ENCODE measurements at places on chromosomes 5 and 9.

GRCh38 chr5:35242702-35243258, 12.5 kb upstream of the PRLR start:
- DNase-seq = no peak

DNA sequence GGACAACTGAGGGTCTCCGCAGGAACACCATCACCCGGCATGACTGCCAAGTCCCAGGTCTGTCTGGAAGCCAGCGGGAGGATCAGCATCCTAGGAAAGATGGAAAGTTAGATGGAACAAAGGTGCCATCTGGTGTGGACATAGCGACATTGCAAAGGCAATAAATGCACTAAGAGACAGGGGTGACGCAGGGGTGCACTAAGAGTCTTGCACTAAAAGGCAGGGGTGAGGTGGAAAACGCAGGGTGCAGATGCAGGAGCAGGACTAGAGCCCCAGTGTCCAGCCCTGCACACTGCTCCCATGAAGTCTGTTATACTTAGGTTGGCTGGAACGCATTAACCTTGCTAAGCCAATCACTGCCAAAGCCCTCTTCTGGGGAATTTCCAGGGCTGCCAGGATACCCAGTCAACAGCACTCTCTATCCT, 15.5 kb downstream of the ATOX1 start:
- DNase-seq = peak; percentile 70

DNA sequence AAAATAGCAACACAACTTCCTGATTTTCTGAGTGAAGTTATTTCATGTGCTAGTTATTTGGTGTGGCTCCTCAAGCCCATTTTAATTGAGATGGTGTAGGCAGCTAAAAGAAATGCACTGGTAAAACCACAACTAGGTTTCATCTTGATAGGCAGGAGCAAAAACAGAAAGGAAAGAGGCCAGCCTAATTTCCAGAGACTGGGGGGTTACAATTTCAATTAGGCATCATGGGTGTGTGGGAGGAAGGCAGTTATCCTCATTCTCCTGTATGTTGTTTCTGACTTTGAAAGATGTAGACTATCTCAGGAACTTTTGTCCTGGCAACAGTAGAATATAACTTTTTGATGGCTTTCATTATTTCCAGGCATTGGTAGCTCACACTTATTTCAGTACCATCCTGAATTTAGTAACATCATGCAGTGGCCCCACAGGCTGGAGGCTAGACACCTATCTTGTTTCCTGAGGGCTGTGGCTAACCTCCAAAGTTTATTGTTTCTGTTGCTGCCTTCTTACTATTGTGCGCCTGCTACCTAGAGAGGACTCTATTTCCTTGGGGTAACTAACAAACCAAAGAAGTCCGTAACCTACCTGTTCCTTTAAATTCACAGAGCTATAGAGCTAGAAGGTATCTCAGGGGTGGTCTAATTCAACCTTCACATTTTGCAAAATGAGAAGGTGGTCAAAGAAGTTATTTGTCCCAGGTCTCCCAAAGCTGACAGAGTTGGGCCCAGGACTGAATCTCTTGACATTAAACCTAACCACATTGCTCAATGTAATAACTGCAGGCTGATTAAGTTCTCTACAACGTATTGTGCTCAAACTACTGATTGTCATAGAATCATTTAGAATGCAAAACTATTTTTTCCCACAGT, 42.4 kb downstream of the FYB1 start:
- DNase-seq = no peak

GRCh38 chr5:142837081-142837725, 67.0 kb downstream of the ARHGAP26 start:
- no peak for DNase-seq

DNA sequence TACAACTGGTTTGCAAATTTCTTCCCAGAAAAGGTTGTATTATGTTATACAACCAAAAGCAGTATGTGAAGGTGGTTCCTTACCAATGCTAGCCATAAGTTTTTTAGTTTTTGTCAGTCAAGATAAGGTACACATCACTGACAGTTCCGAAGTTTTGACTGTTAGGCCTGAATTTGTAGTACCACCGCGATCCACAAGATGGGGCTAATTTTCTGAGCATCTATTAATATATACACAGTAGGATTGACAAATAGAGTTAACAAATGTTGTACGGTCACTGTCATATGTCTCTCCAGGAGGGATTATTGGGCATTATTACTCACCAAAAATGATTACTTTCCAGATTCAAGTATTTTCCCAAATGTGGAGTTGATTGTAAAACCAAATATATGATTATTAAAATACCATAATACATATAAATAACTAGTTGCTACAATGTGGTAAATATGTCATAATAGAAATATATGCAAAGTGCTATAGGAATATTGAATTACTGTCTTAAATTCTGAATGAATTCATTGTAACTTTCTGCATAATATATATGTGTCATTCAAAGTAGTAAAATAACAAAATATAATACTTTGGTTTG, 28.4 kb upstream of the LRRC19 start:
- peak; percentile 56 for DNase-seq

GRCh38 chr5:67267512-67268216, 71.1 kb upstream of the CD180 start:
- DNase-seq = peak; percentile 60

DNA sequence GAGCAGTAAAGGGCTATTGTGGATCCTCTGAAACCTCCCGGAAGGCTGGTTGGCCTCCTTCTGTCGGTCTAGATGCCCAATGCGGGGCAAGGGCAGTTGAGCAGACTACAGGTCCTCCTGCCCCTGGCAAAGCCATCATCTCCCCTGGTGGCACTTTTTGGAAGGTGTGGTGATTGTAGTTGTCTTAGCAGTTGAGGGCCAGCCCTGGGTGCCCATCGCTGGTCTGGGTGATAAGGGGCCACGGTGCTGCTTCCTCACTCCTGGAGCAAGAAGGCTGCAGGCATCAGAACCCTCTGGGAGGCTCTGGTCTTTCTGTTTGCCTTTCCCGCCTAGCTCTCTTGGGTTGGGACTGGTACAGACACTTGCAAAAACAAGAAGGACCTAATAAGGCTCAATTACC, 63.8 kb downstream of the CYSTM1 start:
- DNase-seq = no peak

DNA sequence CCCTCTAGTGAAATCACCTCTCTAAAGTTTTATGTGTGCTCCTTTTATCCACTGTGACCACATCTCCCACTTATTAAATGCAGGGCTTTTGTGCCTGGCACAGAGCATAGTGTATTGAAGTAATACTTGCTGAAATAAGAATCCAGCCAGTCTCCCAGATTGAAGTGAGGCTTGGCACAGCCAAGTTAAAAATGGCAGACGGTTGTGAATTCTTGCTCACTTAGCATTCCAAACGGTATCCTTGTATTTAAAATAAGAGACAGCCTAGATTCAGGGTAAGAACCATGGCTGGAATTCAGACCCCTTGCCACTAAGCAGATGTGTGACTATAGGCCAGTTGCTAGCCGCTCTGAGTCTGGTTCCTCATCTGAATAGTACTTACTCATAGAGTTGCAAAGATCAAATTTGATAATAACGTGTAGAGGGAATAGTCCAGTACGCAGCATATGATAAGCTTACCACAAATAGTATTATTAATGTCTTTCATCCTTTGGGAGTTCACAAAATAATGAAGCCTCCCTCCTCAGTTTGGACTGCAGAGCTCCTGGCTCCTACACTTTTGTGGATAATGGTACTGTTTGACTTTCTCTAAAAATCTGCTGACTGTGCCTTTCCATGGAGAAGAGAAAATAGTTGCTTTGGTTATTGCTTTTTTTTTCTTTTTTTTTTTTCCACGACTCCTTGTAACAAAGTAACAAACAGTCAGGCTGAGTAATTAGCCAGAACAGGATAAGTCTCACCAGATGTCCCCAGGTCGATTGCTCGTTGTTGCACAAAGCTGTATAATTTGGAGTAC, 51.5 kb downstream of the FGF1 start:
- DNase-seq = no peak

DNA sequence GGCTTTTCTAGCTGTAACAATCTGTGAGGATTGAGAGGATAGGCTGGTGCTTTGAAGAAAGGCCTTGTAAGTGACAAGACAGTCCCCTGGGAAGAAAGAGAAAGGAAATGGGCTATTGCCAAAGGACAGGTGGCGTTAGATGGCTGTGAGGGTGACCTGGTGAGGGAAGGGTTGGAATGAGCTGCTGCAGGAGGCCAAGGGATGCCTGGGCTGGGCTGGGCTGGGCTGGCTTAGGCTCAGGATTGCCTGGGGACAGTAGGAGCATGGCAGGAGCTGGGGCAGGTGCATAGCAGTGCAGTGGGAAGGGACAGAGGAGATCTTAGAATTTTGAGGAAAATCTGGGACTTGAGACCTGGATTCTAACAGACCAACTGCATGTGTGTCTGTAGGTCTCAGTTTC, 9.7 kb upstream of the MYOZ3 start:
- no peak for DNase-seq

- no peak for DNase-seq
Measured at GRCh38 chr5:353612-354580, 32.4 kb downstream of the AHRR start.

GRCh38 chr9:37656936-37657335, 6.2 kb downstream of the FRMPD1 start:
- no peak for DNase-seq

DNA sequence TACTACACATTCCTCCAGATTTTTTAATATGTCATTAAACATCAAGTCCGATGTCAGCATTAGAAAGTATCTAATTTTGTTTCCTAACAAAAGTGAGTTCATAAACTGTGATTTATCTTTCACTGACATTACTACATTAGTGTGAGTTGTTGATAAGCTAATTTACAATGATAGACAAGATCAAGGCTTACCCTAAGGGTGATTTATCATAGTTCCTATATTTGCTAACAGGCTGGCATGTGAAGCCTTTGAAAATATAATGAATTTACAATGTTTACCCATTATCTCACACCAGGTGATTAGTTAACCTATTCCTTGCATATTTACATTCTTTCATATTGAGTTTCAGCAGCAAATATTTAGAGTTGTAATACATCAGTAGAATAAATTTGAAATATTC, 1096.9 kb upstream of the NUDT12 start:
- DNase-seq = no peak

GRCh38 chr5:72280581-72281069, 39.4 kb downstream of the MRPS27 start:
- no peak for DNase-seq

- no peak for DNase-seq
Measured at GRCh38 chr9:112655668-112656067, 62.2 kb downstream of the INIP start.

DNA sequence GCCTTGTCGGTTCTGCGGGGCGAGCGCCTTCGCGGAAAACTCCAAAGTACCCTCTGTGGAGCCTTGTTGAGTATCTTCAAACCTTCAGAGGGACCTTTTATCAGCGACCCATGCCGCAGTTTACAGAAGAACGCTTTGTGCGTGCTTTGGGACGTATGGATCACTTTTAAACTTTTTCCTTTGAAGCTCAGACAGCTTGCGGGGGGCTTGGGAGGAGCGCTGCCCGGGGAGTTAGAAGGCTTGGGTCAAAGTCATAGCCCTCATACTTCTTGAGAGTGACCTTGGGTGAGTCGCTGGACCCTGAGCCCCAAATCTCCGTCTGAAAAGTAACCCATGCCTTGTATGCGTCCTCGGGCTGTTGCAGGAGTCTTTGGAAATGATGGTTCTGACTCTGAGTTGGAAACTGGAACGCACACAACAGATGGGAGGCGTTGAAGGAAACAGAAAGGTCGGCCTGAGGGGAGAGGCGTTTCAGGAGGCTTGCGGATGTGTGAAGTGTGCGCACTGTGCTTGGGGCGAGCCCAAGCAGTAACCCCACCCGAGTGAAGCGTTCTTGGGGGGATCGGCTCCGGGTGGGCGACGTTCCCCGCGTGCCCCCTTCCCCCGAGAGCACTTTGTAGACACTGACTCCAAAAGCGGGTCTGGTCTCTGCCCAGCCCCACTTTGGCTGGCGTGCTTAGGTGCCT, 661 bp upstream of the SLC25A51 start:
- no peak for DNase-seq

DNA sequence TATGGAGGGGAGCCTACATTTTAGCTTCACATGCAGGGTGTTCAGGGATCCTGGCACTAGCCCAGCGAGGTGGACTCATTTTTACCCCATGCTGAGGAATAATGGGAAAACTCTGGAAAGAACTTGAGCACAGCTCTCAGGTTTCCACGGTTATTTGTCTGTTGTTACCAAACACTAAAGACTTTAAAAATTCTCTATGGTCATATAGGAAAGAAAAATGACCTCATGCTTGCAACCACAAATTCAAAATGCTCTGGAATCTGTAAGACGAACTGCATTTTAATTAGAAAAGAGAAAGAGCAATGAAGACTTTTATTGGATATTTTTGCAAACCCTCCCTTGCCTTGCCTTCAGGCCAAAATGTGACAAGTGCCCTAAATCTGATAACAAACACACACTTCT, 606.9 kb downstream of the EBF1 start:
- DNase-seq = no peak

GRCh38 chr9:68966496-68966944, 47.4 kb downstream of the PRKACG start:
- DNase-seq = no peak

GRCh38 chr9:96599298-96599697, 20.3 kb downstream of the CDC14B start:
- no peak for DNase-seq

DNA sequence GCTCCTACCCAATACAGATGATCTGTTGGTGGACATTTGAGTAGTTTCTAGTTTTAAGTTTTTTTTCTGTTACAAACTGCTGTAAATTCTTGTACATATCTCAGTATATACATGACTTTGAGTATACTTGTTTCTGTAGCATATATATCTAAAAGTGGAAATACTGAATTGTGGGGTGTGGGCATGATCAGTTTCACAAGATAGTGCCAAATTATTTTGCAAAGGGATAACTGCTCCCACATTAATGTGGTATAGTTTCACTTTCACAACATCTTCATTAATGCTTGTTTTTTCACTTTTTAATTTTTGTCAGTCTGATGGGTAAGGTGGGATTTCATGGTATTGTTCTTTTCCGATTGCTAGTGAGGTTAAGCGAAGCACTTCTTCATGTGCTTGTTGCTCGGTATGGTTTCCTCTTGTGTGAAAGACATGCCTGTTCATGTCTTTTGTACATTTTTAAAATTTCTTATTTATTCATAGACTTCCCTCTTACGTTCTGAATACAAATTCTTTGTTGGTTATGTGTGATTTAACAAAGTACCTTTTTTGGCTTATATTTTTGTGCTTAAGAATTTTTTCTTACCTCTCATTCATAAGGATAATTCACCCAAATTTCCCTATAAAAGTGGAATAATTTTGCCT, 103.5 kb downstream of the CDC42SE2 start:
- DNase-seq = no peak

- no peak for DNase-seq
Measured at GRCh38 chr5:137727623-137728022, 8.3 kb downstream of the KLHL3 start.

Measured in ecto neural progenitor cell (in vitro differentiated cells).